Cortex of kidney (tissue), 1 donor: ENCODE measurements at places on chromosomes 11 and 22.

GRCh38 chr22:45227645-45228400 lies 12.9 kb downstream of the KIAA0930 start:
- no peak for DNase-seq

- no peak for DNase-seq
Measured at GRCh38 chr11:127157225-127157624, 156.7 kb upstream of the KIRREL3 start.

DNA sequence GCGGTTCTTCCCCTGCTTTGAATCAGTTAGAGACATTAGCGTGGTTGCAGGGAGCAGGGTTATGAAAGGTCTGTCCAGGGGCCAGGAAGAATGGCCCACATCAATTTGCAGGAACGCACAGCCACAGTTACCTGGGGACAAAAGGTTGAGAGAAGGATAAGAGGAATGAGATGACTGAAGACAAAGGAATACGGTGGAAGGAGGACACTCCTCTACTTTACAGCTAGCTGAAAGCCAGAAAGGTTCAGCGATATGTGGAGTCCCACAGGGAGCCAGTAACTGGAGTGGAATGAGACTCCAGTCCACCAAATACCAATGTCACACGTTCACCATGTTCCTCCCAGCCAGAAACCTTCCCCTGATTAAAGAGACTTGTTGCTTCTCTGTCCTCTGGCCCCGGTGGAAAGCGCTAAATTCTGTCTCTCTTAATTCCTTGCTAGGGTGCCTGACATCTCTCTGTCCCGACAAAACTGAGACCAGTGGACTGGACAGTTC lies 10.7 kb downstream of the XNDC1N start:
- no peak for DNase-seq

DNA sequence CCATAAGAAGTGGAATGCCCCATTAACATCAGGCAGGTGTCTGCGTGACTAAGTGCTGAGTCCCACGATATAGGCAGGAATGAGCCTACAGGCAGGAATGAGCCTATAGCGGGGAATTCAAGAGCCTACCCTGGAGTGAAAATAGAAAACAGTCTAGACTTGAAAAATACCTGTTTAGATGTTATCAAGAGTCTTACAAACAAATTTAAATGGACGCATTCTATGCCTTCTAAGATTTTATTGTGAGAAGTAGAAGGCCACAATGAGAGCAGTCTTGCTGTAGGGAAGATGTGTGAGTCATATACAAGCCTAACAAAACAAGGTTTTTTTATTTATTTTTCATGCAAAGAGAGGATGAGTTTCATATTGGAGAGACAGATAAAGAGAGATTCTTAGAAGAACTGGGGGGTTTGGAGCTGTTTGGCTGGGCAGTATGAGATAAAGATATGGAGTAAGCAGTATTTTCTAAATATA lies 200.8 kb upstream of the ZC3H12C start:
- DNase-seq: no peak

DNA sequence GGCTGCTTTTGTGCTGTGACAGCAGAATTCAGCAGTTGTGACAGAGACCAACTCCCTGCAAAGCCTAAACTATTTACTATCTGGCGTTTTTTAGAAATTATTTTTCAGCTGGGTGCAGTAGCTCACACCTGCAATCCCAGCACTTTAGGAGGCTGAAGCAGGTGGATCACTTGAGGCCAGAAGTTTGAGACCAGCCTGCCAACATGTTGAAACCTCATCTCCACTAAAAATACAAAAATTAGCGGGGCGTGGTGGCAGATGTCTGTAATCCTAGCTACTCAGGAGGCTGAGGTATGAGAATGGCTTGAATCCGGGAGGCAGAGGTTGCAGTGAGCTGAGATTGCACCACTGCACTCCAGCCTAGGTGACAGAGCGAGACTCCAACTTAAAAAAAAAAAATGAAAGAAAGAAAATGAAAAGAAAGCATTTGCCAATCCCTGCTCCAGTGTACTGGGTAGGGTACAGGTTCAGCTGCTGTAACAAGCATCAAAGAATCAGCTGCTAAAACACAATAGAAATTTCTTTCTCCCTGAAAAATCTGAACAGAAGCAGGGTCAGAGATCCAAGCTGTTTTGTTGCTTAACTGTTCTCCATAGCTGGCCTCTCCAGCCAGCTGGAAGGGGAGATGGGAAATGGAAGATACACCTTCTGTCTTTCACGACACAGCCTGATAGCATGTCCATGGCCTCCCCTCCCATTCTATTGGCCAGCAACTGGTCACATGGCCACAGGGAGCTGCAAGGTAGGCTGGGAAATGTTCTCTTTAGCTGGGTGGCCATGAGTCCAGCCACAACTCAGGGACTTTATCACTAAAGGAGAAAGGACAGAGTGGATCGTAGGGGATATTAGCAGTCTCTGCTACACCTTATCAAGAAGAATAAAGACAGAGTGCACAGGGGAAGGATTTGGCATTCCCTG lies 8.5 kb upstream of the NCF4 start:
- DNase-seq: no peak

DNA sequence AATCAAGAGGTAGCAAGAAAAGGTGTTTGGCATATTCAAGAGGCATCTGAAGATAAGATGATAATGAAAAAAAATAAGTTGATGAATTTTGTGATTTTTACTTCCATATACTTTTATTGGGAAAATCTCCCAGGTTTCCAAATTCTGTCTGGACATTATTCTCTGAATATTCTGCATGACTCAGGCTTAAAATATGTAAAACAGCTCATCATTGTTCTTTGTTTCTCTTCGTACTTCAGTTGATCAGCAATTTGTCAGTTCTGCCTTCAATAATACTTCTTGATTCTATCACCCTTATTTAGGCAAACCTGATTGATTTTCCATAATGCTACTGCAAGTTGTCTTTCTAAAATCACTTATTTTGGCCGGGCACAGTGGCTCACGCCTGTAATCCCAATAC lies 30.2 kb downstream of the GTF2H1 start:
- DNase-seq: no peak

DNA sequence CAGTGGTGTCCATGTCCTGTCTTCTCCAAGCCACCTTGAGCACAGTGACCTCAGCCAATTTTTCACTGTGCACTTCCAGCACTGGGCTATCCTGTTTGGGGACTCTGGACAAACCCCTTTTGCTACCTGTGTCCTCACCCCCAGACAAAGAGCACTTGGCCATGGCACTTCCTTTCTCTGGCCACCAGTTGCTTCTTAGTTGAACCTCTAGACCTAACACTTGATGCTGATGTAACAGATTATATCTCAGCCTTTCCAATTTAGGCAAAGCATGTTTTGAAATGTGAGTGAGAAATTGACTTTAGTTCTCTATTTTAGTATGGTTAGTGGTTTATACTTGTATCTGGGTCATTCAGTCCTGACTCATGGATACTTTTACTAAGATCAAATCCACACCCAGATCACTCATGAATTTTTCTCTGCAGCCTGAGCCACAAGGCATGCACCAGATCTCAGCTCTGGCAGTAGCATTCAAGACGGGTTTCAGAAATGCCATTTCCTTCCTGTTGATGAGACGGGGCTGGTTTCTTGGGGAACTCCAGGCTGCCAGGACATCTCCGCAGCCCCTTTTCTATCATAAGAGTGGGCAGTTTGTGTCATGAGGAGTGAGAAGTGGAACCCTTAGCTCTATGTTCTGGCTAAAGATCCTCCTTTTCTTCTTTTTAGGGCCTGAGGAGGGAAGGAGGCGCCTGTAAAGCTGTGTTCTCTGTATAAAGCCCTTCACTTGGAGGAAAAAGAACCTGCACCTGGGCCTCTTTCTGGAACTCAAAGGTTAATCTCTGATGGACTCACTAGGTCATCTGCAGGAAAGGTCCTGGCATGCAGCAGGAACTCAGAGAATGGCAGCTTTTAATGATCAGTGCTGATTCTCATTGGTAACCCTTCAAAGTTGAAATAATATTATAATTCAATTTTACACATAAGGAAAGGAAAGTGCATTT lies 185.6 kb upstream of the TENM4 start:
- DNase-seq: no peak

DNA sequence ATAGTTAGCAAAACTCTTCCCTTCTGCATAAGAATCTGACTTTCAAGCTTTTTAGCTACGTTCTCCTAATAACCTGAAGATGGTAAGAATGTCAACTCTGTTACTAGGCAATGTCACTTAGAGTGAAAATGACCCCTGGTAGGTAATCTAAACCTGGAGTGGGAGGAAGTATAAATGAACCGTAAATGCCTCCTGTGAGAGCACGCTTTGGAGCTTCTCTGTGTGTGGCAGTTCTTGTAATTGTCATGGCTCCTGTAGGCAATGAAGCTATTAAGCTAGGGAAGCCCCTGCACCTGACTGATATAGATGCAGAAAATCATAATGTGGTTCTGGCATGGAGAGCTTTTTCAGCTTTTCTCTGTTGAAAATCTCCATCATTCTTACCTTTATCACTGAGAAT lies 29.4 kb downstream of the CALCA start:
- no peak for DNase-seq

GRCh38 chr11:134481933-134482527 lies 70.0 kb upstream of the B3GAT1 start:
- DNase-seq: no peak
